ENCODE measurements at places on chromosomes 3 and 15.

GRCh38 chr3:12982619-12983101 lies 90.6 kb downstream of the IQSEC1 start:
- DNase-seq = no peak

DNA sequence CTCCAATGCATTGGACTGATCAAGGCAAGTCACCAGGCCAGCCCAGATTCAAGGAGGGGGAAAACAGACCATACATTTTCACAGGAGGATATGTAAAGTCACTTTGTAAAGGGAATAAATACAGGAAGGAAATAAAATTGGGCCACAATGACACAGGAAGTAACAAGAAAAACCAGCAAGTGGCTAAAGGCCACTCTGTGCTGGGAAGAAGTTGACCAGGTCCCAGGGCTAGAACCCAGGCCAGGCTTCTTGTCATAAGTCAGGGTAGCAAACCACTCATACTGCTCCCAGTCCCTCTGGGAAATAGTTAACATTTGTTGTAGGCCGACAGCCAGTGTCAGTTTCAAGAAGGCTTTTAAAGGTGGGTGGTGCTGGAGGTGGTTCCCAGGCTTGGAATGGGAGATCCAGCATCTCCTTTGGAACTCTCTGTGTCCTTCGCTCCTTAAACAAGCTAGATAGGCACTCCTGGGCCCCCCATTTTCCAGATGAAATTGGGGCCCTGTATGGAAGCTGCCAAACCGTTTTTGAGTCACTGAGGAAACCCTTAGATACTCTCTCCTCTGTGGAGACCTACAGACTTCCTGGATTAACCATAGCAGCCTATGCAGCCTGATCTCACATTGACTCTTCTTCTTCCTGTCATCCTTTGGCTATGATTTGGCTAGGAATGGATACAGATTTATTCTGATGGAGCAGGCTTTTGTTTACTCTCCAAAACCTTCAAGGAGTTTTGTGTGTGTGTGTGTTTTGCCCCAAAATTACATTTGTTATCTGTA lies 14.7 kb upstream of the EDC3 start:
- no peak for DNase-seq

GRCh38 chr3:51422211-51422610 lies 31.1 kb downstream of the RBM15B start:
- DNase-seq = no peak

DNA sequence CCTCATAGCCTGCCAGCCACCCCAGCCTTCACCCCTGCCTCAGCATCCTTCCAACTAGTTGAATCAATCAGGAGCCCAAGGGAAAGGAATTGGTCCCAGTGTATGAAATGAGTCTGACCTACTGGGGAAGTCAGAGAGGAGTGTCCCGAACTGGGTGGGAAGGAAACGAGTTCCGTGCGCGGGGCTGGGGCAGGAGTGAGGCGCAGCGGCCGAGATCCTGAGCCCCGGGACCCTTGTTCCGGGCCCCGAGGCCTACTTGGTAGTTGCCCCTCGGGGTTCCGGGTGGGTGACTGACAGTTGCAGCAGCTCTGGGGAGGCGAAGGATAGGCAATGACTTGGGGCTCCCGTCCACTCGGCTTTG lies 1.1 kb upstream of the PLCL2 start:
- DNase-seq = no peak
